Stimulated activated CD8-positive, alpha-beta memory T cell treated with anti-CD3 and anti-CD28 coated beads, Interleukin-7, amount 100 ng/mL, for 24 hours (primary cell): ENCODE measurements at places on chromosomes 6 and 20.

- DNase-seq: peak; percentile 41
These were observed 527 bp downstream of the TOMM34 start for GRCh38 chr20:44959638-44960102.

DNA sequence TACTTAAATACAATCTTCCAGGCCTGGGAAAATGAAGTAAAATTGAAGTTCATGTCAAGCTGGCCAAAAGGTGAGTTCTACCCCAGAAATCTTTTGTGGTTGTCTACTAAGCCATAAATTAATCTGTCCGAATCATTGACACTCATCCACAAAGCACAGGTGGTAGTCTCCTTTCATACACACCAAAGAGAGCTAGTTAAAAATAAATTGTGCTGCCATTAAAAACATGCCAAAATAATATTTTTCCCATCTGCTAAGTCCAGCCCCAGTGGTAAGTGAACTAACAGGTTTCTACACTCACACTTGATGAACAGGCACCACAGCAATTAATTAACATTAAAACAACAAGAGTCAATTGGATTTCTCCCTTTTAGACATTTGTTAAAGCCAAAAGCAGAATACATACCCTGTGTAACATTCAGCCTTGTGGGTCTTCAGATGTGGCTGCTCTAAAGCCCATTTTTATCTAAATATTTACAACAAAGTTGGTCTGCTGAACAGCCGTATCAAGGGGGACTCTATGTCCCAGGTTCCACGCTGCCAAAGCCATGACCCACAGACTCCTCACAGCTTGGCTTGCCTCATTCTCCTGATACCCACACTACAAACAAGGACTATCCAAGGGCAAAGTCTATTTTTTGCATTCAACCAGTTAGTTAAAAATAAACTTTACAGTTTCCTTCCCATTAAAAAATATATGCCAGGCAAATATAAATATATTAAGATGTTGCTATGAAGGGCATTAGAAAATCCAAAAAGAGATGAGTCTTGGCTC is 490.4 kb downstream of the BMP2 start:
- DNase-seq: no peak

GRCh38 chr6:53961679-53962370 is 149.4 kb upstream of the MLIP start:
- no peak for DNase-seq

GRCh38 chr6:71402096-71402495 is 113.5 kb downstream of the OGFRL1 start:
- no peak for DNase-seq

GRCh38 chr6:142857796-142858555 is 87.0 kb downstream of the HIVEP2 start:
- no peak for DNase-seq

- no peak for DNase-seq
These were observed 71.8 kb upstream of the PHIP start for GRCh38 chr6:79149884-79150283.

DNA sequence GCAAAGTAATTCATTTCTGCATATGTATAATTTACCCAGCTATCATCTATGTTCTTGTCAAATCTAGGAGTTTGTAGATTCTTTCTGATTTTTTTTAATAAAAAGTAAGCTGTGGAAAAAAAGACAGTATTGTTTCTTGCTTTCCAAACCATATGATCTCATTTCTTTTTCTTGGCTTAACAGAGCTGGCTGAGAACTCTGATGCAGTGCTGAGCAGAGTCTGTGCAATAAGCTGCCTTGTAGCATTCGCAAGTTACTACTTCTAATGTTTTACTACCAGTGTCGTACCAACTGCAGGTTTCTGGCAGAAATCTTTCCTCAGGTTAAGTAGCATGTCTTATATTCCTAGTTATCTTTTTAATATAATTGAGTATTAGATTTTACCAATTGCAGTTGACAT is 15.6 kb downstream of the RRBP1 start:
- DNase-seq: no peak

- DNase-seq: no peak
These were observed 3.1 kb upstream of the POU3F2 start for GRCh38 chr6:98831057-98831958.

- no peak for DNase-seq
These were observed 810.7 kb downstream of the MAFB start for GRCh38 chr20:39878320-39878719.

DNA sequence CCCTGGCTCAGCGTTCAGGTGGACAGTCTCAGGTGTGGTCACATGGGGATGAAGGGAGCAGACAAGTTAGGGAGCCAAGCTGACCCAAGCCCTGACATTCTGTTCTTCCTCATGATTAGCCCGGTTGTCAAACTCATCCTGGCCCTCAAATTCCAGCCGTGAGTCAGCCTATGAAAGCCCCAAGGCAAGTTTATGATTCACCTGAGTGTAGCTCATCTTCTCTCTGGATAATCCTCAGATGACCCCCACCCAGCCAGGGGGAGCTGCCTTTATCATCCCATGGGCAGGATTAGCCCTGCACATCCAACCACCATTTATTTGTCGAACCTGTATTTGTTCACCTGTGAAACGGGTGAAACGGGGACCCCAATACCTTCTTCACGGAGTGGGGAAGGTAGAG is 161.9 kb downstream of the DHX35 start:
- no peak for DNase-seq

DNA sequence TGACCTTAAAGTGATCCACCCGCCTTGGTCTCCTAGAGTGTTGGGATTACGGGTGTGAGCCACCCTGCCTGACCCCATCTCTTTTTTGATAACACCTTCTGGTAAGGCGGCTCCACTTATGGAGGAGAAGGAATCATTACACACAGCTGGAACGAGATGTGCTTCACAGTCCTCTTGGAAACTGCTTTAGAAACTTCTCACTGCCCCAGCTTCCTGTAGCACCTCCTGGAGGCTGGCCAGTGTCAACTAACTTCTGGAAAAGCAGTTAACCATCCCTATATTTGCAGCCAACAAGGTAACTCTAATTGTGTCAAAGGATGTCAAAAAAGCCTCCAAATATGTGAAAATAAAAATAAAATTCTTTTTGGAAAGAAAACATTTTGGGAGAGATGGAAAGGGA is 48.8 kb upstream of the BCLAF1 start:
- no peak for DNase-seq

DNA sequence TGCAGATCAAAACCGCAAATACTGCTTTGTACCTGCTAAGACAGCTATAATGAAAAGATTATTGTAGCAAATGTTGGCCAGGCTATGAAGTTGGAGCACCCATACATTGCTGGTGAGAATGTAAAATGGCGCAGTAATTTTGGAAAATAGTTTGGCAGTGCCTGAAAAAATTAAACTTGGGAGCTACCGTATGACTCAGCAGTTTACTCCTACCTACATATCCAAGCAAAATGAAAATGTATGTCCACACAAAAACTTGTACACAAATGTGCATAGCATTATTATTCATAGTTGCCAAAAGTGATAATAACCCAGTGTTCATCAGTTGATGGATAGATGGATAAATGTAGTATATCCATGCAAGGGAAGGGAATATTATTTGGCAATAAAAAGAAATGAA is 13.3 kb downstream of the DSTN start:
- DNase-seq: no peak

GRCh38 chr20:60804240-60804917 is 447.7 kb upstream of the CDH4 start:
- no peak for DNase-seq

DNA sequence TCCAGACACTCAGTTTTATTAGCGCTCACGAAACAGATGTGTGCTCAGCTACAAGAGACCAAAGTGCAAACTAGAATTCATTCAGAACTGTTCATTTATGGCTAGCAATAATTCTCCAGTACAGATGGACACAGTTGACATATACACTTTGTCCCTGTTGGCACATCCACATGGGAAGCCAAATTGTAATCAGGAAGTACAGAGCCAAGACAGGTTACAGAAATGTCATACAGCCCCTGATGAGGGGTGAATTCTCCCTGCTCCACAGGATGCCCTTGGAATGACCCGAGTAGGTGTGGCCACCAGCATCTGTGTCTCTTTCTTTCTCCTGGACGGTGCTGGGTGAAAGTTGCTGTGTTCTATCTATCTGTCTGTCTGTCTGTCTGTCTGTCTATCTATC is 7.6 kb downstream of the DHX35 start:
- DNase-seq: no peak

DNA sequence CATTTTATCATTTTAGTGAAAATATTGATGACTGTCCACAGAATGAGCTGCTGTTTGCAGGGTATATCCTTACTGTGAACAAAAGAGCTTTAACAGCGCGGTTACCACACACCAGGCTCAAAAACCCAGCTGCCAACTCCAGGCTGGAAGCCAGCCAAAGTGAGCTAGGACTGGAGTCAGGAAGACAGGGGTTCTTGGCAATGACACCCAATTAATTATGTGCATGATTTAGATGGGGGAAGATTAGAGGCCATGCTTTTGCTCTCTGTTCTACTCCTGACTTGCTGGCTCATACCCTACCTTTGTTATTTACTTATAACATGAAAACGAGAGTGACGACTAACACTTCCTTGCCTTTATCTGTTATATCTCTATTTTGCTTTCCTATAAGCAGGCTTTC is 128.9 kb upstream of the SHLD1 start:
- no peak for DNase-seq

GRCh38 chr6:57432157-57432556 is 114.7 kb downstream of the PRIM2 start:
- DNase-seq: no peak

DNA sequence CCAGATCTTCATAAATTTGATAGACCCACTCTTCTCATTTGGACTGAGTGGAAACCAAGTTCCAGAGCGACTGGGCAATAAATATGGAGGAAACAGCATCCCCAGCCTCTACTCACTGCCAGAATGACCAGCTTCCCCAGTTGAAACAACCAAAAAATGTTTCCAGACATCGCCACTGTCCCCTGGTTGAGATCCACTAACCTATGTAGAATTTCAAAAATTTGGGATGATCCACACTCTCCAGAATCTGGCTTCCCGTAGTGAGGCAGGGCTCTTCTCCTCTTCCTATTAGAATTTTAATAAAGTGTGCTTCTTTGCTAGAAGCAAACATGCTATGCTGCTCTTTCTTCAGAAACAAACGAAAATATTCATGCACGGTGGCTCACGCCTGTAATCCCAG is 287.0 kb upstream of the SUPT3H start:
- DNase-seq: no peak

DNA sequence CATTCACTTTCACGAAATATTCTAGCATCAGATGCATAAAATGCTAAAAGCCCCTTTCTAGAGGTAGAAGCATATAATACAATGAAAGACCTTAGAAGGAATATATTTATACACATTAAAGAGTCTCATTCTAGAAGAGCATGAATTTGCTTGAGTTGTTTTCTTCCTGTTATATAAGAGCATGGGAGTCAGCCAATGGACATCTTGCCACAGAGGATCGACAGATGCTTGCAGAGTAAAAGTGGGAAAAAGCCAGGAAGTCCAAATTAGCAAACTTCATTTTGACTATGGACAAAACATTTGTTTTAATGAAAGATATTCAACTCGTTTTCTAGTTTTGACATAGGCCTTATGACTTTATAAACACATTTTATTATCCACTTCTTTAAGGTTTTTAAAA is 44.2 kb upstream of the RIPPLY2 start:
- DNase-seq: no peak

- no peak for DNase-seq
These were observed 674 bp downstream of the NRSN1 start for GRCh38 chr6:24126586-24127192.

DNA sequence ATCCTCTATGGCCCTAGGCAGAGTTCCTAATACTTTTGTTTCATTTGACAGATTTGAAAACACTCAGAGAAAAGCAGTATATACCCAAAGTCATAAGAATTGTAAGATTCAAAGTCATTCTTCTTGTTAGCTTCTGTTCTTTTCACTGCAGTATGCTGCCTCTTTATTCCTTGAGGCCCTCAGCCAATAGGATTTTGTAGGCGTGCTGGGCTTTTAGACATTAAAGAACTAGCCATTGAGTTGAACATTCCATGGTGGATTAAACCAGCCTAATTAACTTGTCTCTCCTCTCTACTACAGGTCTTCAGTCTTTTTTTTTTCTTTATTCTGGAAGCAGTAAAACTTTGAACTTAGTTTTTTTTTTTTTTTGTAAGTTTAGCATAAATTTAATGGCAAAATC is 186.3 kb downstream of the PLCB4 start:
- no peak for DNase-seq

- no peak for DNase-seq
These were observed 598 bp downstream of the TMEM239 start for GRCh38 chr20:2816583-2817340.

DNA sequence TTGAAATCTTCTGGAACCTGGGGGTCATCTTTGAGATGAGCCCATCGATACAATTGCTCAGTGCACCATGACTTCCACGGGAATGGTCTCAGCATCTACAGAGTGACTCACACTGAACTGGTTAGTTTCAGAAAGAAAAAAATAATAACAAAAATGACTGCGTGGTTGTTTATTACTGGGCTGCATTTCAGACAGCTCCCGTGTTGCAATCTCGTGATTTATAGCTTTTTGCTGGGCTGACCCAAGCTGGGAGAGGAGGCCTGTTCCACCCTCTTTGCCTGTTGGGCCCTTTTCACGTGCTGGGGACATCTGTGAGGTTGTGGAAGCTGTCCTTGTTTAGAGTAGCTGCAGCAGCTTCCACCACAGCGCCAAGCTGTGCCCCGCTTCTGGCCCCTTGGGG is 225.5 kb downstream of the BMP7 start:
- no peak for DNase-seq

GRCh38 chr6:118485601-118486550 is 62.2 kb upstream of the PLN start:
- no peak for DNase-seq

- DNase-seq: no peak
These were observed 253.0 kb downstream of the QKI start for GRCh38 chr6:163667372-163668060.

GRCh38 chr6:137133122-137133521 is 40.3 kb downstream of the IL22RA2 start:
- DNase-seq: no peak

DNA sequence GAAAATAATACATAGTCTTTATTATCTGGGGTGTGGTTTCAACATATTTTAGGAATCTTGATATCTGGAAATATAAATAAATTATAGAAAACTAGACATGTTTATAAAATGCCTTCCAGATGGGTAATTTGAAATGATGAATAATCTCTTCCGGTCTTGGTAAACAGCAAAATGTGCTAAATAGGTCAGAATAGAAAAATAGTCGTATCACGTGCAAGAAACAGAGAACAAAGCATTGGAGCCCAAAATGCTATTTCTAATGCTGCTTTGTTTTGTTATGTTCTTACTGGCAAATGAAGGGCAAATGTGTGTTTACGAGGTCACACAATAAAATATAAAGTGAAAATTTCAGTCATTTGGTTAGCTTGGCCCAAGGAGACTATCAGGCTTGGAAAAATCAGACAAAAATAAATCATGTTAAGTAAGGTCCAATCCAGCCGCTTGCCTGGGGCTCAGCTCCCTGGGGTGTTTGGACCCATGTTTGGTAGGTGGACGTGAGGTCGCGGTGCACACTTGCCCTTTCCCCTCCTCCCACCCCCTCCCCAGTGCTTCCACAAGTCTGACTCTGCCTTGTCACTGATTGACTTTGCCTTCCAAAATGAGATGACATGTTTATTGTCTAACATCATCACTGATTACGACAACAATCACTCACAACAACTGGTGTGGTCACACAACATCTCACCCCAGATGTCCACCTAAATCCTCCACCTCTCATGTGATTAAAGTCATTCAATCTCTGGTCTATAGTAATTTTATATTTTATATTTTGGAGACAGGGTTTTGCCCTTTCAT is 56.0 kb downstream of the RIN2 start:
- no peak for DNase-seq

- DNase-seq: no peak
These were observed 1212.1 kb upstream of the CITED2 start for GRCh38 chr6:140586426-140587061.
